ENCODE measurements at places on chromosomes 4 and X.
A peak's percentile ranks its signal among the peaks of the same experiment; 100 is the strongest.

DNA sequence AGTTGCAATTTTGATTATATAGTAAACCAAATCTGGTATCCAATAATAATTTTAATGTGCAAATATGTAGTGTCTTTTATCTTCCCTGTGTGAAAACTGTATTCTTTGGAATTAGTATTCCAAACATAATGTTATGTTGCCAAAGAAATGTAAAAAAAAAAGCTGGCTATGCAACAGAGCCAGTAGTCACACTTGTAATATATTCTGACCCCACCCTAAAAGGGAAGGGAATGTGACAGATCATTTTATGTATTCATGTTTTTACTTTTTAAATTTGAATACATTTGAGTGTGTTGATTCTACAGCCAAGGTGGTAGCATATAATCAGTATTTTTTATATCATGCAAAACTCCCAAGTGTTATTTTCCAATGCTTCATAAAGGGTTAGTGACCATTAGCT, 27.9 kb upstream of the MCUB start:
- DNase-seq: no peak

DNA sequence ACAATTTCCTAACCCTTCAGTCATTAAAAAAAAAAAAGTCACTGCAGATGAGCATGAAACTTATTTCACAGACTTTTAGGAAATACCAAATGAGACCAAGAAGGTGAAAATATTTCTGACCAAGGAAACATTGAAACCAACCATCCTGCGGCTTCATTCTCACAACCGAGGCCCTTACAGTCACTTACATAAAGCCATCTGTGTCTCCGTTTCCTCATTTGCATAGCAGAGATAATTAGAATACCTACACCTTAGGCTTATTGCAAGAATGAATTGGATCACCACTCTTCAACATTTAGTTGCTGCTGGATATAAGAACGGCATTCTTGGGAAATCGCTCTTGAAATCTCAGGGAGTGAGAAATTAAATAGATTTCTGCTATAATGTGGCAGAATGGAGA, 356.2 kb downstream of the HS3ST1 start:
- no peak for DNase-seq

DNA sequence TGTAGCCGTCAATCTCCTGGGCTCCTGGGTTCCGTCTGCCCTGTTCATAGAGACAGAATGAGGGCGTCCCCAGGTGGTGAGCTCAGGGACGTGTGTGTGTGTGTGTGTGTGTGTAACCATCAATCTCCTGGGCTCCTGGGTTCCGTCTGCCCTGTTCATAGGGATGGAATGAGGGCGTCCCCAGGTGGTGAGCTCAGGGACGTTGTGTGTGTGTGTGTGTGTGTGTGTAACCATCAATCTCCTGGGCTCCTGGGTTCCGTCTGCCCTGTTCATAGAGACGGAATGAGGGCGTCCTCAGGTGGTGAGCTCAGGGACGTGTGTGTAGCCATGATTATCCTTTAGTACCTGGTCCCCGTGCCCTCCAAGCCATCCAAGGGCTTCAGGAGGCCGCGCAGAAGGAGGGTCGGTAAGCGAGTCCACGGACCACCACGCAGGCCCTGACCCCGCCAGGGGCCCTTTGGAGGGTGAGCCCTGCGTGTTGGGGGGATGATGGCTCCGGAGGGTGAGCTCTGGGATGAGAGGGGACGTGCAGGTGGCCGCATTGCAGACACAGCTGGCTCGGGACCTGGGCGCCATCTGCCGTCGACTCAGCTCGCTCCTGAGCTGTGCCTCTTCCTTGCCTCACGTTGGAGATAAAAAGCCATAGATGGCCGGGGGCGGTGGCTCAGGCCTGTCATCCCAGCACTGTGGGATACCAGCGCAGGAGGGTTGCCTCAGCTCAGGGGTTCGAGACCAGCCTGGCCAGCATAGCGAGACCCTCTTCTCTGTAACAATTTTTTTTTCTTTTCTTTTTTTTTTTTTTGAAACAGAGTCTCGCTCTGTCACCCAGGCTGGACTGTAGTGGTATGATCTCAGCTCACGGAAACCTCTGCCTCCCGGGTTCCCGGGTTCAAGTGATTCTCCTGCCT, 5.4 kb upstream of the GTPBP6 start:
- DNase-seq: peak; percentile 47

GRCh38 chrX:155246748-155247147, 17.5 kb downstream of the RAB39B start:
- DNase-seq: no peak

DNA sequence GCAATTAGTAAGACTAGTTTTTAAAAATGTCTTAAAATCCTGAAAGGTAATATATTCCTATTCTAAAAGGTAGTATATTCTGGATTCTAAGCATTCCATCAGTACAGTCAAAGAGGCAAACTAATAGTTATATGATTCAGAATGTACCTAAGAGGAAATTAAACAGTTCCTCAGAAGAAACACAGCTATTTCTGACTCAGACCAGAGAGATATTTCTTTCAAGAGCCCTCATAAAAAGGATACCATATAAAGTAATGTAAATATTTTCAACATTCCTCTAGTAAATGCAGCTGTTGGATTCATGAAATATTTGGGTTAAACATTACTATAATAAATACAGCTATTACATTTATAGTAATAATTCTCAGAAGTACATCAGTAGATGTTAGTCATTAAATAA, 358.3 kb downstream of the MAGEB5 start:
- no peak for DNase-seq

GRCh38 chrX:111265486-111265885, 4.8 kb downstream of the CAPN6 start:
- no peak for DNase-seq

- no peak for DNase-seq
Observed at GRCh38 chr4:36763814-36764213, 480.7 kb upstream of the NWD2 start.

DNA sequence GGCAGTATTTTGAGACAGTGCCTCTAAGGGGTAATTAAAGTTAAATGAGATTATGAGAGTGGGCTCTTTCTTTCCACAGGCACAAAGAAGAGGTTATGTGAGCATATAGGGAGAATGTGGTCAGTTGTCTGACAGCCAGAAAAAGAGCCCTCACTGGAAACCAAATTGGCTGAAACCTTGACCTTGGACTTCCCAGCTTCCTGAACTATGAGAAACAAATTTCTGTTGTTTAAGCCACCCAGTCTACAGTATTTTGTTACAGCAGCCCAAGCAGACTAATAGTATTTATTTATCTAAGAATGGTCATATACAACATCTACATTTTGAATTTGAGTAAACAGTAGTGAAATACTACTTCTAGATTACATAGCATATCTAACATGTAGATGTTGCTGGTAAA, 473.8 kb downstream of the IL15 start:
- DNase-seq: no peak

All from activated CD4-positive, alpha-beta T cell treated with anti-CD3 and anti-CD28 coated beads, Interleukin-2, amount 50 U/mL, for 4 hours (primary cell).